ENCODE measurements at places on chromosomes 5 and 9. TPM values are rescaled to one million over a fixed set of nuclear protein-coding genes. Genes with fewer than 3 reads are reported as not detected.

GRCh38 chr5:142686968-142687367 lies 1.1 kb upstream of the FGF1 start:
- no peak overlapping the region for H3K4me3 ChIP-seq
- H3K27ac ChIP-seq: no peak overlapping the region
- peaks cover 29% of the 10 kb centered on the region for H3K4me1 ChIP-seq
- no peaks in the 10 kb centered on the region for H3K27me3 ChIP-seq
- DNase-seq: no peak
- no peaks in the 10 kb centered on the region for H3K36me3 ChIP-seq

DNA sequence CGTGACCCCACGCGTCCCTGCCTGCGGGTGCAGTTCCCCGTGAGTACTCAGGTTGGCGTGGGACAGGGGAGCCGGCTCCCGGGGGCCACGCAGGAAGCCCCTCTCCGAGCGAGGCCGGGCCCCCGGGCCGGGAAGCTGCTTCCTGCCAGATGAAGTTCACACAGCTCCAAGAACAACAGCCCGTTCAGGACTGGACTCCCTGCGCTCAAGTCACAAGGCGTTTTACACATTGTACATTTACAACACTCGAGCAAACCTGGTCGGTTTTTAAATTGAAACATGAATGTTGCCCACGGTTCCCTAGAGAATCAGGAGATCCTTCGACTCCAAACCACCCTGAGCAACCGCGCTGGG lies 22.4 kb downstream of the SLC9A3 start:
- H3K27me3 ChIP-seq: peaks cover 12% of the 10 kb centered on the region
- H3K27ac ChIP-seq: no peak overlapping the region
- no peak overlapping the region for H3K4me3 ChIP-seq
- no peaks in the 10 kb centered on the region for H3K36me3 ChIP-seq
- no peaks in the 10 kb centered on the region for H3K4me1 ChIP-seq

- no peaks in the 10 kb centered on the region for H3K4me1 ChIP-seq
- no peak overlapping the region for H3K4me3 ChIP-seq
- no peak for DNase-seq
- no peaks in the 10 kb centered on the region for H3K36me3 ChIP-seq
Observed at GRCh38 chr9:117218951-117219350, 195.9 kb downstream of the ASTN2 start.

DNA sequence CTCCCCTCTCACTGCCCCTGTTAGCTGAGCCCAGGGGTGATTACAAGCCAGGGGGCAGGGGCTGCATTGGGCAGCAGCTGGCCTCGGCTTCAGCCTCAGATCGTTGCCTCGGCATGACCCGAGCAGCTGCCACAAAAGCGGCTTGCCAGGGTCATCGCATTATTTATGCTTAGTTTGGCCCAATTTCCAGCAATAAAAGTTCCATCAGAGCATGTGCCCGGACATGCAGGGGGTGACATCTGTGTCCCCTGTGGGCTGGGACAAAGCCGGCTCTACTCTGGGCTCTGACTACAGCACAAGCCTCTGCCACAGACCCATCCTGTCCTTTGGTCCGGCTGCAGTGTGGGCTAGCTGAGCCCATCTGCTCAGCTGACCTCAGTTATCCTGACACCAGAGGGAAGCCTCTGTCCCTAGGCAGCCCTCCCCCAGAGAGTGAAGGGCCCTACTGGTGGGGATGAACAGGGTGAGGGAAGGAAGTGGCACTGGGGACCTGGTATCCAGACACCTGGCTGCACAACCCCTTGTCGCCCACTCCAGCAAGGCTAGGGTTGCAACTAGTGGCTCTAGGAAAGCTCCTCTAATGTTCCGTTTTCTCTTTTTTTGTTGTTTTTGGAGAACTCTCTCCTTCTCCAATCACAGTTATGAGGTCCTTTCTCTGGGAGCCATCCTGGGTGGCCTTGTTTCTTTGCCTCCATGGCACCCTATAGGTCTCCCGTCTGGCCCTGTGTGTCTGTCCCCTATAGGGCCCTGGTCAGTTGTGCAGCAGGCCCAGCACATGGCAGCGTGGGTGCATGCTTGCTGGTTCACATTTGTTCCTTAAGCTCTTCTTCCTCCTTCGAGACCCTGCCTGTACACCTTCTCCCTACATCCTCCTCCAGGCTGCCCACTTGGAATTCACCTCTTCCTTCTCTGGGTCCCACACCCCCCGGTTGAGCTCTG lies 13.3 kb upstream of the GADD45G start:
- no peaks in the 10 kb centered on the region for H3K36me3 ChIP-seq
- no peak overlapping the region for H3K27ac ChIP-seq
- H3K4me1 ChIP-seq: peaks cover 4% of the 10 kb centered on the region
- H3K4me3 ChIP-seq: no peak overlapping the region
- no peak for DNase-seq
- no peaks in the 10 kb centered on the region for H3K27me3 ChIP-seq

GRCh38 chr5:110085826-110086225 lies 396.1 kb downstream of the MAN2A1 start:
- H3K27ac ChIP-seq: no peak overlapping the region
- no peaks in the 10 kb centered on the region for H3K4me1 ChIP-seq
- H3K27me3 ChIP-seq: no peaks in the 10 kb centered on the region
- no peak overlapping the region for H3K4me3 ChIP-seq
- H3K36me3 ChIP-seq: no peaks in the 10 kb centered on the region
- DNase-seq: no peak

GRCh38 chr5:75992753-75993152 lies 90.4 kb upstream of the SV2C start:
- no peaks in the 10 kb centered on the region for H3K4me1 ChIP-seq
- no peak for DNase-seq
- H3K27ac ChIP-seq: no peak overlapping the region
- H3K4me3 ChIP-seq: no peak overlapping the region
- H3K36me3 ChIP-seq: no peaks in the 10 kb centered on the region

GRCh38 chr5:173466227-173466626 lies 138.0 kb upstream of the STC2 start:
- no peaks in the 10 kb centered on the region for H3K4me1 ChIP-seq
- H3K36me3 ChIP-seq: no peaks in the 10 kb centered on the region
- H3K4me3 ChIP-seq: no peak overlapping the region
- no peaks in the 10 kb centered on the region for H3K27me3 ChIP-seq
- DNase-seq: no peak

DNA sequence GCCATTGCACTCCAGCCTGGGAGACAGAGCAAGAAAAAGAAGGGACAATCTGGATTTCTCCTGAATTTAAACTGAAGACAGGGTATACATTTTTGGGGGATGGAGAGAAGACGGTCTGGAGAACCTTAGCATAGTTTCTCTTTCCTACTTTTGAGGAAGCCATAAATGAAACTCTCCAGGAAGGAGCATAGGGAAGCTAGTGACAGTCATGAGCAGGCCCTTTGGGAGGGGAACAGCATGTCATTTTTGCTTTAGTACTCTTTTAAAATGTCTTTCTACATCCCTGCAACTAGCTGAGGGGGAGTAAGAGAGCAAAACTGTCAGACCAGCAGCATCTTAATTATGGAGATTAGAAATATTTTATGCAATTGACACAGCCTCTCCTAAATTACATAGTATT lies 8.2 kb upstream of the SLC44A1 start:
- peaks cover 2% of the 10 kb centered on the region for H3K4me1 ChIP-seq
- H3K36me3 ChIP-seq: no peaks in the 10 kb centered on the region
- no peak for DNase-seq
- H3K4me3 ChIP-seq: no peak overlapping the region
- no peak overlapping the region for H3K27ac ChIP-seq
- no peaks in the 10 kb centered on the region for H3K27me3 ChIP-seq

GRCh38 chr5:21783074-21783679 lies 1070.0 kb downstream of the CDH12 start:
- no peak overlapping the region for H3K27ac ChIP-seq
- no peaks in the 10 kb centered on the region for H3K27me3 ChIP-seq

DNA sequence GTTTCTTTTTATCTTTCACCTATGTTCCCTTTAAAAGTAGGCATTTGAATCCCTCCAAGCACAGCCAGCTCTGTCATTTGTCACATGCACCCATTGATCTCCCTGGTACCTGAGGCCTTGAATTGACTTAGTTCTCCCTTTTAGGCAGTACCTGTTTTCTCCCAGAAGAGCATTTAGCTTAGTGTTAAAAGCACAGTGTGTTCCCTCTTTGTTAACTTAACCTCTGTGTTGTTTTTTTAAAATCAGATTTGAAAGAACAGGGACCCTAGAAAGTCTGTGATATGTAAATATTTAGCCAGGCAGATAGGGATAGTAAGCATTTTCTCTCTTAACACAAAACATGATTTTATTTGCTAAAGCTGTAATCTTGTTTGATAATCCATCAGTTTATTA lies 113.8 kb upstream of the SPATA31D4 start:
- no peak overlapping the region for H3K4me3 ChIP-seq
- no peaks in the 10 kb centered on the region for H3K36me3 ChIP-seq
- DNase-seq: no peak
- H3K27ac ChIP-seq: no peak overlapping the region
- H3K27me3 ChIP-seq: no peaks in the 10 kb centered on the region

DNA sequence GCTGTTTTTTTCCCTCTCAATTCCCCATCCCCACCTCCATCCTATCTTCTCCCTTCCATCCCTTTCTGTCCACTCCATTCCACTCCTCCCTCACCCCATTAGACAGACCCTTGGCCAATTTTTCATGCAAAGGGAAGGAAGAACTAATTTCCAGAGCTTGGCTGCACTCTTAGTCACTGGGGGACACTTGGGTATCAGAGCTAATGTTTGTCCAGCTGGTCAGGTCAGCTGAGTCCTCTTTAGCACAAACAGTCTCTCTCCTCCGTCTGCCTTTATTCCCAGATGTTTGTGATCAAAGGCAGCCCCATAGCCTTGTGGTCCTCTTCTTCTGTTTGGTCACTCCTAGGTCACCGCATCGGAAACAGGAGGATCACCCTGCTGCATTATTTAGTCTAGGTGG lies 148.5 kb downstream of the NMUR2 start:
- H3K4me3 ChIP-seq: no peak overlapping the region
- peaks cover 14% of the 10 kb centered on the region for H3K27me3 ChIP-seq
- no peaks in the 10 kb centered on the region for H3K36me3 ChIP-seq
- H3K27ac ChIP-seq: no peak overlapping the region
- no peak for DNase-seq

GRCh38 chr5:172757394-172758010 lies 13.5 kb downstream of the DUSP1 start:
- DNase-seq: no peak
- no peaks in the 10 kb centered on the region for H3K27me3 ChIP-seq

- H3K36me3 ChIP-seq: no peaks in the 10 kb centered on the region
- no peak for DNase-seq
- no peak overlapping the region for H3K27ac ChIP-seq
- H3K4me1 ChIP-seq: no peaks in the 10 kb centered on the region
- H3K4me3 ChIP-seq: no peak overlapping the region
Observed at GRCh38 chr9:71781391-71781790, 13.1 kb upstream of the CEMIP2 start.

GRCh38 chr9:93820667-93821306 lies 134.4 kb downstream of the BARX1 start:
- H3K4me3 ChIP-seq: no peak overlapping the region
- no peaks in the 10 kb centered on the region for H3K36me3 ChIP-seq
- peaks cover 3% of the 10 kb centered on the region for H3K27me3 ChIP-seq
- H3K4me1 ChIP-seq: no peaks in the 10 kb centered on the region

GRCh38 chr9:115134941-115135340 lies 17.0 kb upstream of the TNC start:
- no peaks in the 10 kb centered on the region for H3K27me3 ChIP-seq
- no peaks in the 10 kb centered on the region for H3K4me1 ChIP-seq
- H3K4me3 ChIP-seq: no peak overlapping the region
- H3K27ac ChIP-seq: no peak overlapping the region

GRCh38 chr5:81830596-81830995 lies 79.7 kb upstream of the SSBP2 start:
- no peaks in the 10 kb centered on the region for H3K4me1 ChIP-seq
- H3K4me3 ChIP-seq: no peak overlapping the region
- H3K27ac ChIP-seq: no peak overlapping the region
- no peak for DNase-seq
- H3K36me3 ChIP-seq: no peaks in the 10 kb centered on the region

GRCh38 chr9:128372188-128372641 lies 1.0 kb downstream of the URM1 start:
- H3K36me3 ChIP-seq: no peaks in the 10 kb centered on the region
- peaks cover 3% of the 10 kb centered on the region for H3K27me3 ChIP-seq
- peaks cover 8% of the 10 kb centered on the region for H3K4me1 ChIP-seq
- H3K4me3 ChIP-seq: peak overlapping the region; percentile 96
- no peak overlapping the region for H3K27ac ChIP-seq
- no peak for DNase-seq

ANXA6 gene
- 85.2 TPM for total RNA-seq

CREBRF gene
- total RNA-seq: 5.0 TPM

KLHL3 gene
- 10.5 TPM for total RNA-seq

CD72 gene
- 4.5 TPM for total RNA-seq

PFN3 gene
- total RNA-seq: not detected

MGAT1 gene
- total RNA-seq: 77.0 TPM

BSPRY gene
- 5.5 TPM for total RNA-seq

CNTFR gene
- 1.2 TPM for total RNA-seq

AFAP1L1 gene
- total RNA-seq: 4.7 TPM

Measured in H1 (cell line).